ENCODE measurements at places on chromosomes 12 and 14.

GRCh38 chr14:29865299-29865698 lies 62.3 kb downstream of the PRKD1 start:
- no peak for DNase-seq

- no peak for DNase-seq
Measured at GRCh38 chr12:113007166-113007565, 28.8 kb downstream of the OAS2 start.

- no peak for DNase-seq
Measured at GRCh38 chr12:85621041-85621440, 215.2 kb downstream of the RASSF9 start.

DNA sequence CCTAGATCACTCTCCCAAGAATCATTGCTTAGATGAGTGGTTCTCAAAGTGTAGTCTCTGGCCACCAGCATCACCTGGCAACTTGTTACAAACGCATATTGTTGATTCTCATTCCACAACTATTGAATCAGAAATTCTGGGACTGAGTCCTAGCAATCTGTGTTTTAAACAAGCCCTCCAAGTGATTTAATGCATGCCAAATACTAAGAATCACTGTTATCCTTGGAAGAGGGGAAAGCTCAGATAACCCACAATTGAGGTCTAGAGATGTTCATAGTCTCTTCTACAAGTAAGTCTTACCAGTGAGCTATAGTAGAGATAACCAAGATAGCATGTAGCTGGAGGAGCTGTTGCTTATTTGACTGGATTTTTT lies 666.6 kb downstream of the DIO2 start:
- no peak for DNase-seq

DNA sequence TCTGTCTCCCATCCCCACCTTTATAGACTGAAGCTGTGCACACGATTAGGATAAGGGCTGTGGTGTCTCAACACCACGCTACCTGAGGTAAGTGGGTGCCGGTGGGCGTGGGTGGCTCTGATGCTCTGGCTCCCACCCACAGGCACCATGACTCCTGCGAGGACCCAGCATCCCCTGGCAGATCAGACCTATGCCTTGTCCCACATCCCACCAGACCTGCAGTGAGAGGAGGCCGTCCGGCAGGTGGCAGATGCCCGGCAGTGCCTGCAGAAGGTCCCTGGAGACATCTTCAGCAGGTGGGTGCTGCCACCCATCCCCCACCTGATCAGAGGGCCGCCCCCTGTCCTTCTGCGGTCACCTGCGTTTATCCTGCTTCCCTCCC lies 104.4 kb upstream of the PRB2 start:
- no peak for DNase-seq

DNA sequence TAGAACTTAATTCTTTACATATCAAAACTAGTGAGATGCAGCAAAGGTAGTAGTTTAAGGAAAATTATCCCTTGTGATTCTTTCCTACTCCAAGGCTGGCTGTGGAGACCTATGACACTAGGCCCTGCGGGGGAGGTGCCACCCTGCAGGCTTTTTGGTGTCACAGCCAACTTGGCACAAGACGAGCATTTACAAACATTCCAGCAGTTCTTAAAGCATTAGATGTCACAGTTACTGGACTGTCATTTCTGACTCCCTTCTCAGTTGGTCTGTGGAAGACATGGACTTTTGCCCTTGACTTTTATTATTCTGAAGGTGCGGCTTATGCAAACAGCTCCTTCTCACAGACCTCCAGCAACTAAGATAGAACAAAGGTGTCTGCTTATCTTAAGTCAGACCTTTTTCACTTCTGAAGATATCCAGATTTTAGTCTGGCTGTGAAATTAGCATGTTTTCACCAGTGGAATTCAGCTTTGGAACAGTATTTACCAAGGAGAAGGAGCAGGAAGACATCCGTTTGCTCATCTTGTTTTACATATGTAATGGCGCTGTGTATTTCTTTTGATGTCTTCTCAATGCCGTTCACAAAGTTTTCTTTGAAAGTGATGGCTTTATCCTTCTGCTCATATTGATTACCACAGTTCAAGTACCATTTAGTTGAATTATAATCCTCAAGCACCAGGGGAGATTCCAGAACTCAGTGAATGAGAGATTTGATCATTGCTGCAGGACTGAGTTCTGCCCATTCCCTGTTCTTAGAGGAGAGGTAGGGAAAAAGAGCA lies 17.9 kb downstream of the SRGAP1 start:
- DNase-seq: no peak

All from stimulated activated CD4-positive, alpha-beta T cell treated with anti-CD3 and anti-CD28 coated beads, TNF-alpha, amount 100 ng/mL, for 4 hours (primary cell).